Effector memory CD8-positive, alpha-beta T cell (primary cell): ENCODE measurements at places on chromosomes 12 and 14.

GRCh38 chr14:54177641-54178621 lies 218.9 kb upstream of the CDKN3 start:
- H3K36me3 ChIP-seq, result peaks cover 2% of the 10 kb centered on the region
- peaks cover 11% of the 10 kb centered on the region for H3K27me3 ChIP-seq
- no peak for DNase-seq
- no peak overlapping the region for H3K4me3 ChIP-seq
- H3K27ac ChIP-seq, result no peak overlapping the region

DNA sequence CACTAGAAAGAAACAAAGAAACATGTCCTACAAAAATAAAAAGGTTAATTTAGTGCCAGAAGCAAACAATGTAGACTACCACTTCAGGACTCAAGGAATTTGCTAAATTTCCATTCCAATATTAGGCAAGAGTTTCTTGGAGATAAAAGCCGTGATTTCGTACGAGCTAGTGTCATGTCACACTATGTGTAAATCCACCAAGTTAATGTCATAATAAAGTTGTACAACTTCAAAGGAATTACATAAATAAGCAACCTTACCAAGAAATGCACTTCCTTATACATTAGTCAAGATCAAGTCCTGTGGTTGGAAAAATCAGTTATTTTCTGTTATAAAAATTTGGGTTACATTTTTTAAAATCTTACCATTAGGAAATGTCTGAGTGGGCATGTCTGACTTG lies 1222.8 kb downstream of the GALC start:
- DNase-seq, result no peak
- H3K36me3 ChIP-seq, result no peaks in the 10 kb centered on the region
- H3K4me1 ChIP-seq, result no peaks in the 10 kb centered on the region
- H3K4me3 ChIP-seq, result no peak overlapping the region
- H3K27me3 ChIP-seq, result no peaks in the 10 kb centered on the region

DNA sequence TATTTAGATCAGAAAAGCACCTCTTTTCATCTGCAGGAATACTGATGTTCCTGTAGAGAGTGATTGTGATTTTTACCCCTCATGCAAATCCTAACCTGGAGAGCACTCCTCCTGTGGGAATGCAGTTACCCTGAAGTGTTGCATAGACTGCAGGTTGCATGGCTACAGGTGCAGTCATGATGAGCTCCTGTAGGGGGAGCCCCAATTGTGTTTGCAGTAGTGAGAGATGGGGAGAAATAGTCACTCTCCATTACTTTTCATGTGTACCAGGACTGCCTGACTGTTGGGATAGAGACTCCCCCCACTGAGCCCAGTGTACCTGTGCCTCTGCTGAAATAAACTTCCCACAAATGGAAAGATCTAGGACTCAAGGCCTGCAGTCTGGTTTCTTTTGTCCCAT lies 1086.5 kb downstream of the SLC6A15 start:
- H3K27me3 ChIP-seq, result no peaks in the 10 kb centered on the region
- no peaks in the 10 kb centered on the region for H3K36me3 ChIP-seq
- no peaks in the 10 kb centered on the region for H3K4me1 ChIP-seq
- no peak overlapping the region for H3K4me3 ChIP-seq

GRCh38 chr12:132323171-132324010 lies 6.0 kb downstream of the GALNT9 start:
- H3K36me3 ChIP-seq, result no peaks in the 10 kb centered on the region
- peak overlapping the region; percentile 43 for H3K4me3 ChIP-seq
- DNase-seq, result no peak
- no peak overlapping the region for H3K27ac ChIP-seq
- H3K4me1 ChIP-seq, result no peaks in the 10 kb centered on the region
- H3K27me3 ChIP-seq, result peaks cover 9% of the 10 kb centered on the region

- H3K27me3 ChIP-seq, result peaks cover 11% of the 10 kb centered on the region
- DNase-seq, result no peak
- H3K27ac ChIP-seq, result no peak overlapping the region
- H3K4me3 ChIP-seq, result no peak overlapping the region
These were observed 205.2 kb downstream of the CACNA1C start for GRCh38 chr12:2258025-2258424.

- H3K36me3 ChIP-seq, result peaks cover 20% of the 10 kb centered on the region
- DNase-seq, result no peak
- no peak overlapping the region for H3K27ac ChIP-seq
These were observed 15.3 kb downstream of the LARP4 start for GRCh38 chr12:50415899-50416479.

DNA sequence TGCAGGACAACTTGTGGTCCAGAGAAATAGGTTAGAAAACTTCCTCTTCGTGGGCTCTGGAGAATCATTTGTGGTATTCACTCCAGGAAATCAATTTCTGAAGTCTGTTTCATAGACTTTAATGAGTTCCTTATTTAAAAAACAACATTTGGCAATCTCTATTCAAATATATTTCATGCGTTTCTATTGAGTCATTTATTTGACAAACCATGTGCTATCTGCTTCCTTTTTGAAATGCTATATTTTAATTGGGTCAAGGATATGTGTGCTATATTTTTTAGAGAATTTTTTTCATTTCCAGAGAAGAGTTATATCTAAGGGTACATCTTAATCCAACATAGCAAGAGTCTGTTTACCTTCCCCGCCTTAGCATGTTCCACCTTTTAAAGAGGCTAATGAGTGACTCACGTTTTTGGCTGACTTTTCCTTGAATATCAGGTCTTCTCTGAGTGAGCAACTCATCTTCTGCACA lies 252.4 kb upstream of the EGLN3 start:
- H3K4me1 ChIP-seq, result no peaks in the 10 kb centered on the region
- H3K36me3 ChIP-seq, result no peaks in the 10 kb centered on the region
- DNase-seq, result no peak
- H3K4me3 ChIP-seq, result no peak overlapping the region

GRCh38 chr12:85872497-85873091 lies 1.5 kb upstream of the NTS start:
- no peak overlapping the region for H3K27ac ChIP-seq
- H3K36me3 ChIP-seq, result no peaks in the 10 kb centered on the region
- DNase-seq, result no peak
- H3K4me1 ChIP-seq, result no peaks in the 10 kb centered on the region
- H3K27me3 ChIP-seq, result no peaks in the 10 kb centered on the region

DNA sequence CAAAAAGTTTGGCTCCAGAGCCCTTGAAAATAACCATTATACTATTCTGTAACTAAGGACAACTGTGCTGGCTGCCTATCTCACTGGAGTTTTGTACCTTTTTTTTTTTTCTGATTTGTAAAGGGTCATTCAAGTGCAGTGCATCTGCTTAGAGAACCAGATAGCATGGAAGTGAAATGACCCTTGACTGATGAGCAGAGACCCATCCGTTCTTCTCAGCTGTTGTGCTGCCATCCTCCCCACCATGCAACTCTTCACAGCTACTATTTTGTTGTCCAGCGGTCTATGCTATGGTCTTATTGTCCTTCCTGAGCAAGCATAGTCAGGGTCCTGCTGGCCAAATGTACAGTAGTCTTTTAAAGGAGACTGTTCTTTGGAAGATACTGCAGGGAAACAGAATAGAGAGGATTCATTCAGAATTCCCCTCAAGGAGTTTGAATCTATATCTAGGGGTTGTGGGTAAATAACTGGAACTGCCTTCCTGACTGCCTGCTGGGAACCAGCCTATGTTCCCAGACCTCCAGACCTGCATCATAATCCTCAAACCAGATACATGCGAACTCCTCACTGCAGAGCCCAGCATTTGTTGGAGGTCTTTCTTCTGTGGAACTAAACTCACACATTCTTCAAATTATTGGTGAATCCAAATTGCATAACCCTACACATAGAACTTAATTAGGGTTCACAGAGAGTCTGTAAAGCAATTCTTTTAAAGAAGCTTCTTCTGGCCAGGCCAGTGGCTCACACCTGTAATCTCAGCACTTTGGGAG lies 41.1 kb downstream of the GPR19 start:
- no peaks in the 10 kb centered on the region for H3K36me3 ChIP-seq
- H3K27ac ChIP-seq, result no peak overlapping the region
- no peaks in the 10 kb centered on the region for H3K27me3 ChIP-seq
- H3K4me1 ChIP-seq, result peaks cover 7% of the 10 kb centered on the region

DNA sequence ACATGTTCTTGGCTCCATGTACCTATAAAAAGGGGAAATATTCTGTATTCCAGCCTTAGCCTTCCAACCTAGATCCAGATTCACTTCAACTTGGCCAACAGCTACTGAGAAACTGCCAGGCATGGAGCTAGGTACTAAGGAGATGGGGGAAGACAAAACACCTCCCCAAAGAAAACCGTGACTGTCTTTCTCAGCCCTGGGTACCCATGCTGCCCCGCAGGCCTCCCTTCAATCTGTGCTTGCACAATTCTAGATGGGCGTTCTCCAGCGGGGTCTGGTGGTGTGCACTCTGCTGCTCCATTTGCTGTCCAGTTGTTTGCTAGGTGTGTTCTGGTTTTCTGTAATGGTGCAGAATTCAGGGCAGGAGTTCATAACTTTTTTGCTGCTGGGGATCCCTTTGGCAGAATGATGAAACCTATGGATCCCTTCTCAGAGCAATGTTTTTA lies 817 bp upstream of the KRT4 start:
- no peaks in the 10 kb centered on the region for H3K36me3 ChIP-seq
- H3K27me3 ChIP-seq, result peaks cover 50% of the 10 kb centered on the region
- no peak overlapping the region for H3K4me3 ChIP-seq
- no peak for DNase-seq

GRCh38 chr12:65907513-65907912 lies 83.2 kb downstream of the HMGA2 start:
- H3K27me3 ChIP-seq, result peaks cover 6% of the 10 kb centered on the region
- no peaks in the 10 kb centered on the region for H3K36me3 ChIP-seq
- H3K4me3 ChIP-seq, result no peak overlapping the region
- no peak for DNase-seq
- H3K4me1 ChIP-seq, result no peaks in the 10 kb centered on the region

GRCh38 chr14:89673512-89674225 lies 256.6 kb upstream of the FOXN3 start:
- H3K4me3 ChIP-seq, result no peak overlapping the region
- peaks cover 5% of the 10 kb centered on the region for H3K4me1 ChIP-seq
- H3K36me3 ChIP-seq, result no peaks in the 10 kb centered on the region
- no peak overlapping the region for H3K27ac ChIP-seq

DNA sequence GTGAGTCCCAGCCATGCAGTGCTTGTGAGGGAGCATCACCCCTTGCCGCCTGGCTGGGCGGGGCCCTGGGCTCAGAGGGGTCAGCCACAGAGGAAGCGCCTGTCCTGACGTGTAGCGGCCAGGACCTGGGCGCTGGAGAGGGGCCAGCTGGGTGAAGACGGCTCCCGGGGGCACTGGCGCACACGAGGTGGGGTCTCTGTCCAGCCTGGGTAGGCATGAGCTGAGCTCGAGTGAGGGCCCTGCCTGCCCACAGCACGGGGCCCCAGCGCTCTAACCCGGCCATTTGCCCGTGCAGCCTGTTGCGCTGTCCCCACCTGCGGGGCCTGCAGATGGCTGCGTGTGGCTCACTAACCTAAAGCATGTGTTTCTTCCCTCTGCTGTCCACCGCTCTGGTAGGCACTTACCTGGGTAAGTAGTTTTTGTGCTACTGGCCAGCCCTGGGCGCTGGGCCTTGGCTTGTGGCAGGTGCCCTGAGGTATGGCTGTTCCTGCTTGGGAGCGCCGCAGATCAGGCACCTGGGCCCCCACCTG lies 6.6 kb upstream of the CRIP2 start:
- H3K27ac ChIP-seq, result no peak overlapping the region
- H3K4me1 ChIP-seq, result no peaks in the 10 kb centered on the region
- H3K27me3 ChIP-seq, result no peaks in the 10 kb centered on the region
- peaks cover 8% of the 10 kb centered on the region for H3K36me3 ChIP-seq
- no peak overlapping the region for H3K4me3 ChIP-seq

GRCh38 chr12:45034861-45035265 lies 16.0 kb downstream of the DBX2 start:
- no peak for DNase-seq
- peaks cover 33% of the 10 kb centered on the region for H3K27me3 ChIP-seq
- H3K4me1 ChIP-seq, result peaks cover 2% of the 10 kb centered on the region
- no peak overlapping the region for H3K4me3 ChIP-seq
